Left renal pelvis (tissue), 4 donors: ENCODE measurements at places on chromosomes 7 and 10. TPM values are rescaled to one million over a fixed set of nuclear protein-coding genes. Genes with fewer than 3 reads are reported as not detected.

DNA sequence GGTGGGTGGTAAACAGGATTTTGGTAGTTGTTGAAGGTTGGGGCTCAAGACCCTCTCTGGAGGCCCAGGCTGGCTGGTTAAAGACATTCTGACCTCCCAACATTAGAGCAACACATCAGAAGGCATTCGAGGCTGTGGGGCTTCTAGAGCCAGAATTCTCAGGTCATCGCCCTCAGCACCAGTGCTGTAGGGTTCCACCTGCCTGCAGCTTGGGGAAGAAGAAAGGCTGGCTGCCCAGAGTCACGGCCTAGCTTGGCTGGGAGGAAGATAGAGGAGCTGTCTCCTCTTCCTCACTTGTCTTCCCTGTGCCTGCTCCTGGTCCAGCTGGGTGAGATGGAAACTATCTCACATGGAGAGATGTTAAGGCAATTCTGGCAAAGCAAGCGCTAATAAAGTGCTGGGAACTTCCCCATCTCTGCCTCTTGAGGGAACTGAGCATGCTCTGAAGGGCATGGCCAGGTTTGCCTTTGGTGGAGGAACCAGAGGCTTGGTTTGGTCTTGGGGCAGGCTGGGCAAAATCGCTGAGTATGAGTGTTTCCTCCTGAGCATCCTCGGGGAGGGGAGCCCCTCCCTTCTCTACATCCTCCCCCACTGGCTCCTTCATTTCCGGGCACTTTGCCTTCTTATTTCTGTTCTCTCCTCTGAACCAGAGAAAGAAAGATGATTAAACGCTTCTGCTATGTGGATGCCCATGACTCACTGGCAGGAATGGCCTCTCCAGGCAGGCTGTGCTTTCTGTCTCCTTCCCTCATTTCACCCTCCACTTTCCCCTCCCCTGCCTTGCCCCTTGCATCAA lies 509.0 kb upstream of the PODXL start:
- DNase-seq: peak; percentile 19

DNA sequence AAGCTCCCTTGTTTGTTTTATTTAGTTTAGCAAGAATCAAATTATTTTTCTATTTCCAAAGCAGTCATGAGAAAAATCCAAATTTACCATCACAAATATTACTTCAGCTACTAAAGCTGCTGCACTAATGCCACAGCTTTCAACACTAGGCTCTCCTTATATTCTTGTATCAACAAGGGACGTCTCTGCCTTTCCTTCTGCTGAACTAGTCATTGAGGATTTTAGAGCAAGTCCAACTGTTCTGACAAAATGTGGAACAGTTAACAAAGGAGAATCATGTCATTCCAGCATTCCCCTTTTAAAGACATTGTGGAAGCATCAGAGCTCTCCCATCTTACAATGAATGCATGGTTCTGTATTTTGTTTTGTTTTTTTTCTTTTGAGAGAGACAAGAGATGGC lies 28.6 kb downstream of the FAM13C start:
- no peak for DNase-seq

GRCh38 chr10:70265032-70265689 lies 18.6 kb downstream of the NPFFR1 start:
- no peak for DNase-seq

- DNase-seq: no peak
Measured at GRCh38 chr7:132518102-132518838, 58.0 kb downstream of the PLXNA4 start.

DNA sequence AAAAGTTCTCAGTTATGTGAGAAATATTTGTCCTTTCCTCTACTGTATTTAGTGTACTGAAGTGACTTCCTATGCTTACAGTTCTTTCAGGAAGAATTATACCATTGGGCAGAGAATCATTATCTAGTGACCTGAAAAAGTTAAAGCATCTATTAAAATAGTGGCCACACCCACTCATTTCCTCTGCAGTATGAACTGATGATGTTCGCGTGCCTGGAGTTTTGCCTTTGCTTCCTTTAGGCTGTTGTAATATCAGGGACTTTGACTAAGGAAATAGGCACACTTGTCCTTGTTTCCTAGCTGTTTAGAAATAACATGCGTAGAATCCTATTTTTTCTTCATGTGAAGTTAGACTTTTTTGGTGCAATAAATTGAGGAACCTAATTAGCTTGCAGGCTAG lies 100.7 kb downstream of the ZMYND11 start:
- no peak for DNase-seq

DNA sequence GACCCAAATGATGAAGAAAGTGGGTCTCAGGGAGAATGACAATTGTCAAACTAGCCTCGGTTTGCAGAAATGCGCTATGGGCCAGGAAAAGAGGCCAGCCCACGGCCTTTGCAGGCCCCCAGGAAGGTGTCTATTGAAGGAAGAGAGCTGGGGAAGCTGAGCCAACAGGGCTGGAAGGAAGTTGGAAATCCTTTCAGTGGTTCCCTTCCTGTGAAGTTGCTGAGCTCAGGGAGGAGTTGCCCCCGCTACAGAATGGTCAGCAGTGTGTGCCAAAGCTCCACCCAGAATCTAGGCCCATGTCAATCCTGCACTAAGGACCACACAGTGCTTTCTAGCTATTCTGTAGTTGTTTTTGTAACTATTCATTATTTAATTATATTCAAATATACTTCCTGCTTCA lies 91.6 kb upstream of the ANLN start:
- DNase-seq: no peak

DNA sequence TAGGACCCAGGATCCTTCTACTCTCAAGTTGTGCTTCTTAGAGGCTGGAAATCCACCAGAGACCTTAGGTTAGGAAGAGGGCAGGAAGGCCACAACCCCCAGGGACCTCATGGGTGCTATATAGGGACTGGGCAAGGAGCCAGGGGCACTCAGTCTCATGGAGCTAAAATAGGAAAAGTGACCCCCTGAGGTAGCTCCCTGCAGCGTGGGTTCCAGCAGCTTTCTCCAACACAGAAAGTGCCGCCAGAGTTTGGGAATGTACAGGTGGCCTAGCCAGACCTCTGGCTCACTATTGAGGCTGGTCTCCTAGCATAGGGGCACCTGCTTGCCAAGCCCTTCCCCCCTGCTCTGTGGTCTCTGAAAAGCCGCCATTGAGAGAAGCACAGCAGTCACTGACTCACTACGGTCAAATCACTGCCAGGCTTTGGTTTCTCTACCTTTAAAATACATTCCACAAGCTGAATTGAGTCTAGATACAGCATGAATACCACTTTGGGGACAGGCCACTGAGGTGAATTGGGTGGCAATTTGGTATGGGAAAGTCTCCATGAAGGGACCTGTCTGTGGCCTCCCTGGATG lies 333.2 kb upstream of the PODXL start:
- DNase-seq: no peak

- DNase-seq: no peak
Measured at GRCh38 chr10:62261666-62262065, 7.0 kb downstream of the RTKN2 start.

GRCh38 chr7:44973610-44974401 lies 5.0 kb downstream of the MYO1G start:
- DNase-seq: no peak

GRCh38 chr10:59869594-59869940 lies 36.8 kb downstream of the CCDC6 start:
- DNase-seq: no peak

GRCh38 chr7:5334671-5335070 lies 51.9 kb downstream of the SLC29A4 start:
- DNase-seq: no peak

- no peak for DNase-seq
Measured at GRCh38 chr10:78454123-78454645, 420.5 kb downstream of the RPS24 start.

GRCh38 chr7:2435146-2435545 lies 31.7 kb downstream of the CHST12 start:
- no peak for DNase-seq

DNA sequence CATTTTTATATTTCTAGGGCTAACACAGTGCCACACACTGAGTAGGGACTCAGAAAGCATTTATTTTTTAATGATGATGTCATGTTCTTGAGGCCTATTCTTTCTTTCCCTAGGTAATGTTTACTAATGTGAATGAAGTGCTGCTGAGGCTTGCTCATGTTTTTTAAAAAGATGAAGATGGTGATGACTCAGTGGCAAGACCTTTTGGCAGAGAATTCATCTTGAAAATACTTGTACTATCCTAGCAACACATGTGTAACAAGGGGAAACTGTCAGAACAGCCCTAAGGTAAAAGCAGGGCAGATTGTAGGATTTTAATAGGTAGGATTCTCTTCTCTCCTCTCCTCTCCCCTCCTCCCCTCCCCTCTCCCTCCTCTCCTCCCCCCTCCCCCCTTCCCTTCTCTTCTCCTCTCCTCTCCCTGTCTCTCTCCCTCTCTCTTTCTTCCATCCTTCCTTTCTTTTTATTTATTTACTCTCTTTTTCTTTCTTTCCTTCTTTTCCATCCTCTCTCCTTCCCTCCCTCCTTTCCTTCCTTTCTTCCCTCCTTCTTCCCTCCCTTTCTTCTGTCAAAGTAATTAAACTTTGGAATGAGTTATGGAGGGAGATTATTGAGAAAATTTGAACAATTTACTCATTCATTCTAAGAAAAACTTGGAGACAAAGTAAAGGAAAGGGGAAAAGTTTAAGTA lies 75.3 kb downstream of the ZNF92 start:
- no peak for DNase-seq

PILRA gene
- 5.2 TPM for polyA plus RNA-seq

KCTD7 gene
- polyA plus RNA-seq: 25.1 TPM

RELN gene
- polyA plus RNA-seq: 9.0 TPM

ASAH2 gene
- polyA plus RNA-seq: 4.3 TPM

MYO1G gene
- polyA plus RNA-seq: 0.42 TPM

HOXA5 gene
- polyA plus RNA-seq: 92.8 TPM
